Occipital lobe (tissue), 3 donors: ENCODE measurements at places on chromosomes 5 and 9.

- no peak for DNase-seq
Measured at GRCh38 chr5:140213370-140213983, 38.5 kb downstream of the CYSTM1 start.

DNA sequence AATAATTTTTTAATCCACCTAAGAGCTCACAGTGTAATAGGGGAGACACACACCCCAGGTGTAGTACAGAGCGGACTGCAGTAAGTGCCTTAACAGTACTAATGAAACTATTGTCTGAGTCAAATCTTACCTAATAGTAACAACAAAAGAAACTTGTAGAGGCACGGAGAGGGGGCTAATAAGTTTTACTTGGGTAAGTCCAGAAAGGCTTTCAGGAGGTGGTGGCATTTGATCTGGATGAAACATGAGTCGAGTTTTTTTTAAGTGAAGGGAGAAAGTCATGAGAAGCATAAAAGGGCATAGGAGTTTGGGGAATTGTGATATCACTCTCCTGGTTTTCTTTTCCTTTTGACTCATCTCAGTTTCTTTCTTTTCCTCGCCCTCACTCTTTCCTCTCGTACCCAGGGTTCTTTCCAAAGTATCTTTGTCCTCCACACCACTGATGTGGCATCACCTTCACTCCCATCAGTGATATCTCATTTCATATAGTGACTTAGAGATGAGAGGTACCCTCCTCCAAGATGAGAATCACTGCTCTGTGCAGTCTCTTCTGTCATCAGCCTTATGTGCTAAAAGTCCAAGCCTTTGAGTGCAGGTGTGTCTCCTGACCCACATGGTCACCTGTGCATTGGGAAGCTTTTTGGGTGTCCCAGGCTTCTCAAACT is 2.0 kb downstream of the CTNNA1 start:
- no peak for DNase-seq

GRCh38 chr9:88291056-88291455 is 97.2 kb upstream of the SPIN1 start:
- DNase-seq = no peak

DNA sequence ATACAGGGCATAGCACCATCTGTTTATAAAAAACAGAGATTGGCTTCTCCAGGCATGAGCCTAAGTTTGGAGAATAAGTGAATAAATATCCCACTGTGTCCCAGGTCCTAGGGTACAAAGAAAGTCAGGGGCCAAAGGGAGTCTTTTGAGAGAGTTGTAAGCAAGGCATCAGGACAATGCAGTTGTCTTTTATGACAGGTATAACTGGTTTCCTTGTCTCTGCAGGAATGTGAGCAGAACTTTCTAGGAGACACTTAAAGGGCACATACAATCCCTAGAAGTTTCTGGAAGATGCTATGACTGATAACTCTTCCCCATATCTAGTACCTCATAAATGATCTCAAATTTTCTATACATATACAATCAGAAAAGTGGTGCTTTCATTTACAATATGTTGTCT is 245.6 kb upstream of the RGMB start:
- DNase-seq = no peak

DNA sequence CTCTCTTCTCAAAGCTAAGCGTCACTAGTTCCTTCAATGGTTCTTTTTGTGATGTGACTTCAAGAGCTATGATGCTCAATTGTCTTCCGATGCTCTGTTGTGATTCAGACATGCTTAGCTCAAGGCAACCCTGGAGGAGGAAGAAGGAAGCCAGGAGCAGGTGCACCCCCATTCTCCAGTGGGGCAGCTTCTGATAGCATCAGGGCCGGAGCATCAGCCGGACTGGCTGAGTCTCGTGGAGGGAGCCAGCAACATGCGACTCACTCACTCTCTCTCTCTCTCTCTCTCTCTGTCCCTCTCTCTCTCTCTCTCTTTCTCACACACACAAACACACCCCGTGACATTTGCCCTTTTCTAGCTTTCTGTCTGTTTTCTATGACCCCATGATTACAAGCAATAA is 140.2 kb downstream of the HSD17B3 start:
- no peak for DNase-seq

DNA sequence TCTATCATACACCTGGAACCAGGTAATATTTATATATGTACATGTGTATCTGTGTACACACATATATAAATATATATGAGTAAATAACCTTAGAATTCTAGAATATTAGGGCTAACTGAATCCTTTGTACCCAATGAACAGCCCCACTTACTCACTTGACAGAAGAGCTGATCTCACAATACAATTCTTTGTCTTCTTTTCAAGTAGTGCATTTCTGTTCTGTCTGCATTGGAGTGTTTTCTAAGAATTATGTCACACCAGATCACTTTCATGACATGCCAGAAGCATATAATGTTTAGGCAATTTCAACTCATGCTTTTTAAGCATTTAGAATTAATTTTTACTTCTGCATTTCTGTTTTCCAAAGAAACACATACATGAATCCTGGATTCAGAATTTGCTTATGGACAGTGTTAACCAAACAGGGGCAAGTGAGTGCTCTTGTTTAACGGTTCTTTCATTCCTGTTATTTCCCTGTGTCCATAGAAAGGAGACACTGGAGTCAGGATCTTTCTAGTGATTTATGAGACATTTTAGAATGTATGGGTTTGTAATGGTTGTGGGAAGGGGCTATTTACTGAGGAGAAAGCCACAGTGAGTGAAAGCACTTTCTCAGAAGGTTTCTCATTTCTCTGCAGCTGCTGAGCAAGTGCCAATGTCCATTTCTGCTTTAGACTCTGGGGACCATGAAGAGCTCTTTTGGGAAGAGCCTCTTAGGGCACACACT is 123.2 kb downstream of the RMI1 start:
- no peak for DNase-seq

DNA sequence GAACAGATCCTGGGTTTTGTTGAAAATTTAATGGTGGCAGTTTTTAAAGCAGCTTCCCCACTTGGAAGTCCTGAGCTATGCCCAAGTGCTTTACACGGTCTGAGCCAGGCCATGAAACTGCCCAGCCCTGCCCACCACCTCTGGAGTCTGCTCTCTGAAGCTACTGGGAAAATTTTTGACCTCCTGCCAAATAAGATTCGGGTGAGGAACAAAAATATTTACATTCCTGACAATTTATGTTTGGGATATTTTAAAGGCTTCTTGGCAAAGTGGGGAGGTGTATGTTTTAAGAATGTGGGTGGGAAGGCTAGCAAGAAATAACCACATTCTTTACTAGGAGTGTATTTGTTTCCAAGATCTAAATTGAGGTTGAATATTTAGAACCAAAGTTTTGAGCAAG is 50.0 kb downstream of the HACD4 start:
- no peak for DNase-seq

DNA sequence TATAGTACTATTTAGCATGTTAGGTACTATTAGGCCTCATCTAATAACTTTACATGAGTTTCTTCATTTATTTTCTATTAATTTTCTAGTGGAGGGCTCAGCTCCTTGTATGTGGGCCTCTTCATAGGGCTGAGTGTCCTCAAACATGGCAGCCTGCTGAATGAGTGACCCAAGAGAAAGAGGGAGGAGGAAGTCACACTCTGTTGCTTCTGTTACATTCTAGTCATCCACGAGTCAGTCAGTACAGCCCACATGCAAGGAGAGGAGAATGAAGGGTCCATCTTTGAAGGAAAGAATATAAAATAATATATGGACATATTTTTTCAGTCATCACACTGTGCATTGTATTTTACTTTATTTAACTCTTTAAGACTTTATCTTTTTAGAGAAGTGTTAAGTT is 66.6 kb upstream of the NR3C1 start:
- no peak for DNase-seq

GRCh38 chr9:27387722-27388121 is 90.8 kb upstream of the EQTN start:
- DNase-seq = no peak

GRCh38 chr9:121388140-121388905 is 18.3 kb upstream of the STOM start:
- no peak for DNase-seq

DNA sequence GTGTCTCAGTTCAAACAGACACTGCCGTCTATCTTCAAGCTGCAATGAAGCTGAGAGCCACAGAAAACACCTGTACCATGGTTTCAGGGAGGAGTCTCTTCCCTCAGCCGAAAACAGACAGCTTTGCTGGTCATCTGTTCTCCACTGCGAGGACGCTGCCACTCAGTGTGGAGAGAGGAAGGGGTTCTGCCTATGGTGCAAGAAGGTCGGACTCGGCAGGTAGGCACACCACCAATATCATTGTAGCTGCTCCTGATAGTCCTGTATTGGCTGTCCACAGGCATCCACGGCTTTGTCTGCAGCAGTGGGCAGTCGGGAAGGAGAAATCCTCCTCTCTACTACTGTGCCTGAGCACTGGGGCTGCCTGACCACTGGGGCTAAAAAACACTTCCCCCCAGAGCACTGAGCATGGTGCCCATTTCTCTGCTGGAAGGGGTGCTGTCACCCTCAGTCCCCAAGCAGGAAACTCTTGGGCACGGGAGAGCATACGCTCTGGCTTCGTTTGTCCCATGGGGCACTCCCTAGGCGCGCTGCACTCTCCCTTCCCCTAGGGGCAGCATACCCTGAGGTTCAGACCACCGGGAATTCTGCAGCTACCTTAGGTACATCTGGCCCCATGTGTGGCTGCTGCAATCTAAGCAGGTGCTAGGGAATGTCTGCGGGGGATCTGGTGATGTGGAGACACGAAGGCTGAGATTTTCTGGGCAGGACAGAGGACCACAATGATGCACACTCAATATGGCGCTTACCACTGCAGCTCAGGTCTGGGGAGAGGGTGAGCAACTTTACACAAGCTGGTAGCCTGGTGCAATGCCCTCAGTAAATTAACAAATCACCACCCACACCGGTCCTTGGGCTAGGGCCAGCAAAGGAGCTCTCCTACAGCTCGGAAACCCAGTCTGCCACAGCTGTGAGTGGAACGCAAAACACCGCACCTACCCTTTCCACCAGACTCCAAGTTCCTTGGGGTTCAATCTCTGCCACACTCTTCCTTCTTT is 880.9 kb upstream of the SEMA6A start:
- DNase-seq = no peak

- no peak for DNase-seq
Measured at GRCh38 chr9:72751541-72751940, 201.3 kb downstream of the ALDH1A1 start.

- DNase-seq = no peak
Measured at GRCh38 chr9:95429096-95429495, 87.7 kb downstream of the PTCH1 start.

- no peak for DNase-seq
Measured at GRCh38 chr9:130537346-130538050, 41.9 kb upstream of the FUBP3 start.

- DNase-seq = no peak
Measured at GRCh38 chr5:75006865-75007822, 45.2 kb downstream of the GCNT4 start.

DNA sequence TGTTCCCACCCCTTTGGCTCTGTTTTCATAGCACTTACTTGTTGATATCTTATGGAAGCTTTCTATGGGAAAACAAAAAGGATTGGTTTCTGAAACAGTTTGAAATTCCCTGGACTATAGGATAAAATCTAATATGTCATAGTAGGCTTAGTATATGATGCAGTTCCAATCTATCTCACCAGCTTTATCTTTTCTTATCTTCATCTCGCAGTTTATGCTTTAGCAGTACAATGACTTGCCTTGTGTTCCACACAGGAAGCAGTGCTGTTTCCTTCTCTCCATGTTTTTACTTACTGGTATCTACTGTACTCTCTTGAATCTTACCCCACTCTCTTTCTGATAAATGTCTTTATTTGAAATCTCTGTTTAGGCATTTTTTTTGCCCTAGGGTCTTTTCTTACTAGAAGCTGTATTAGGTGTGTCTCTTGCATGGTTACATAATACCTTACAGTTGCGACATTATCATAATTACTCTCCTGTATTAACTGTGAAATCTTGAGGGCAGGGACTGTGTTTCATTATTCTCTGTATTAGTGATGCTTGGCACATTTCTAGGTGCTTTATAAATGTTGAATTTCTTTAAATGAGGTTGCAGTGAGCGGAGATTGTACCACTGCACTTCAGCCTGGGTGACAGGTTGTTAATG is 76.3 kb downstream of the FOCAD start:
- DNase-seq = no peak

- peak; percentile 24 for DNase-seq
Measured at GRCh38 chr9:71446473-71447411, 321.6 kb downstream of the CEMIP2 start.

GRCh38 chr5:120228262-120229031 is 235.7 kb upstream of the PRR16 start:
- DNase-seq = no peak

- no peak for DNase-seq
Measured at GRCh38 chr9:93262537-93263310, 78.8 kb downstream of the WNK2 start.

DNA sequence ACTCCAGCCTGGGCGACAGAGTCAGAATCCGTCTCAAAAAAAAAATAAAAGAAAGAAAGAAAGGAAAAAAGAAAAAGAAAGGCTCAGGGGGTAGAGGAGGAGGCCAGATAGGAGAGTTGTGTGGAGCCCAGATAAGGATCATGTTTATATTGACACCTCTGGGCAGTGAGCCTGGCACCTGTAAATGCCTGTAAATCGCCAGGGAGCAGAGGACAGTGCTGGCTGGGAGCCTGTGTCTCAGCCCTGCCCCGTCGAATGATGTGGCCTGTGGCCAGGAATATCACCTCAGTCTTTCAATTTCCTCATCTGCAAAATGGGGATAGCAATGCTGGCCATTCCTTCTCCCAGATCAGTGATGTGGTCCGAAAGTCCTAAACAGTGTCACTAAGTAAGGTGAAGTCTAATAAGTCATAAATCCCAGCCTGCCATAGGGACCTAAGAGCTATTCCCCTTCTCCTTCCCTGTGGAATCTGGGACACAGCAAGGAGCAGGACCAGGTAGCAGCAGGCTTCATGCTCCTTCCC is 10.3 kb upstream of the ABO start:
- no peak for DNase-seq

DNA sequence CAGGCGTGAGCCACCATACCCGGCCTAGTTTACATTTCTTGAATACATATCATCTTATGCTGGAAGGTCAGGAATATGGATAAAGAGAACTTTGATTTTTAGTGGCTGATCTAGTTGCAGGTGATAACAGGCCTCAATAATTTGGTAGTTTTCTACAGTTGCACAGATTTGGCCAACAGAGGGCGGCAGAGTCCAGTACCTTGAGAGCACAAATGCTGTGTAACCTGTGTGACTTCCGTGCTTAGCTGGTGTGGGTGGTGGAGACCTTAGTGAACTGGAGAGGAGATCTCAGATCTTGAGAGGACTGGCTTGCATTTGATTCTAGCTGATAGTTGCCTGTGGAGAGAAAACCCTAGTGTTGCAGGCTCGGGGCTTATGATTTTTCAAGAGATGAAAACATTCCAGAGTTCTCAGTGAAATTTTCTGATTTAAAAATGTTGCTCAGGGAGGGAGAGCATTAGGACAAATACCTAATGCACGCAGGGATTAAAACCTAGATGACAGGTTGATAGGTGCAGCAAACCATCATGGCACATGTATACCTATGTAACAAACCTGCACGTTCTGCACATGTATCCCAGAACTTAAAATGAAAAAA is 17.4 kb upstream of the GPR151 start:
- peak; percentile 8 for DNase-seq

GRCh38 chr5:169753795-169754194 is 116.7 kb downstream of the DOCK2 start:
- no peak for DNase-seq

GRCh38 chr9:9612270-9612669 is 1000.5 kb downstream of the PTPRD start:
- no peak for DNase-seq

GRCh38 chr5:62354028-62354874 is 48.2 kb downstream of the KIF2A start:
- DNase-seq = no peak

GRCh38 chr5:33756491-33756890 is 135.3 kb downstream of the ADAMTS12 start:
- DNase-seq = no peak
